ENCODE measurements at places on chromosomes 2 and 18.
A peak's percentile ranks its signal among the peaks of the same experiment; 100 is the strongest.

- DNase-seq, result no peak
Observed at GRCh38 chr2:647003-647560, 30.1 kb downstream of the TMEM18 start.

DNA sequence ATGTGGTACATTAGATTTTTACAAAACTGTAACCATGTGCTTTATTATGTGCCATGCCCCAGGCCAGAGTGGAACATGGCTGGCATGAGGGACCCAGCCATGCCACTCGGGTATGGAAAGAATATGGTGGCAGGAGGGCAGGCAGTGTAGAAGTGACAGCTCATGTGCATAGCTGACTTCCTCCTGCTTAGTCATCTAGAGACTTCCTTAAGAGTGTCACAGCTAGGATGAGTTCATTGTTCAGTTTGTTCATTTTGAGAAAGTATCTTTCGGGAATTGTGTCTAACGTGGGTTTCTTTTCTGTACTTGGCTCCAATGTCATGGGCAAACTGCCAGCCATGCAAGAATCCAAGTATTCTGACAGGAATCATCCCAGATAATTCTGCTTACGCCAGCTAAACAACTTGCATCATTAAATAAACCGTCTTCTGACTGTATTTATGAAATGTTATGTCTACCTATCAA lies 94.3 kb upstream of the ITGB6 start:
- DNase-seq, result no peak

DNA sequence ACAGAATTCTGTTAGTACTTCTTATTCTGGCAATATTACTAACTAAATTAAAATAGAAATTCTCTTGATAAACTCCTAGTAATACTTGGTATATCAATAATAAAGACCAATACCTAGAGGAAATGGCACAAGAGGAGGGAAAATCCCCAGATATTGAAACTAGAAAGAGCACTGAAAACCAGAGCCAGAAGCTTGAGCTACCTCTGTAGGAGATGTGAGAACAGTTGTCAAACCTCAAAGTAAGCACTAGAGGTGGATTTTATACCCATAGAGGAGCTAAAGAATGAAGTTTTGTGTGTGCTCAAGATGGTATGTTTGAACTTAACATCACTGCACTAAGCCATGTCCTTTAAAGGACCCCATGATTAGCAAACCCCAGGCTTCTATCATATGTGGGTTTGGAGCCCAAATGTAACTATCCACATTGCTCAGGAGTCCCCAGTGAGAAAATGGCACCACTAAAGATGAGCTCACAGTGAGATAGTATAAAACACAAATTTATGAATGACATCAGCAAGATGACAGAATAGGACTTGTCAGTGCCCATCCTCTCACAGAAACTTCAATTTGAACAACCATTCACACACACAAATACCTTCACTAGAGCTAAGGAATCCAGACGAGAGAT lies 122.1 kb downstream of the PKP4 start:
- no peak for DNase-seq

GRCh38 chr2:237026981-237027711 lies 58.5 kb upstream of the COPS8 start:
- DNase-seq, result peak; percentile 75

DNA sequence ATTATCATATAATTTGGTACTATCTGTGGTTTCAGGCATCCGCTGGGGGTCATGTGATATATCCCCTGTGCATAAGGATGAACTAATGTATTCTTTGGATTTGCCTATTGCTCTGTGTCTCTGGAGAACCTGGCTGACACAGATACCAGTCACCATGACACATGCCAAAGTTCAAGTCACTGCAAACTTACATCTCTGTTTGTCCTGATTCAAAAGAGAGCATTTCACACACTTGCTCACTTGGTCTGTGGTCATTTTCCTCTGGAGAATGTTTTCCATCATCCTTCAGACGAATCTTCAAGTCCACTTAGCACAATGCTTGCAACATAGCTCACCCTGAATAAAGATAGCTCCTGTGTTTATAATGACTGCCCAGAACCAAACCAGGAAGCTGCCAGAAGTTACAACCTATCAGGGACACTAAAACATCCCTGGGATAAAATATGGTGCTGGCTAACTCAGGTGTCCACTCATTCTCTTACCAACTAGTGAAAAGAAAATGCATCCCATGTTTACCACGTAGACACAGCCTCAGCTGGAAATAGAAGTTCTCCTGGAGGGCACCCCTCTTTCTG lies 18.1 kb downstream of the SULT1C3 start:
- peak; percentile 30 for DNase-seq

Measured in NCI-H526 treated with DMSO at 0.1 percent for 48 hours (cell line).